ENCODE measurements at places on chromosomes 13 and 19.

GRCh38 chr13:84491952-84492351 lies 609.7 kb upstream of the SLITRK1 start:
- no peak for DNase-seq

GRCh38 chr19:51071095-51071405 lies 6.2 kb upstream of the KLK13 start:
- no peak for DNase-seq

- no peak for DNase-seq
These were observed 15.5 kb downstream of the MKNK2 start for GRCh38 chr19:2035590-2035991.

GRCh38 chr19:23561341-23561740 lies 125.7 kb downstream of the ZNF675 start:
- no peak for DNase-seq

Data from fibroblast of lung (primary cell).